HFFc6 (cell line): ENCODE measurements at places on chromosomes 11 and 22. TPM values are rescaled to one million over a fixed set of nuclear protein-coding genes. Genes with fewer than 3 reads are reported as not detected.

GRCh38 chr22:37484480-37485394 is 1.4 kb downstream of the MFNG start:
- peaks cover 24% of the 10 kb centered on the region for H3K27me3 ChIP-seq
- no peak overlapping the region for H3K4me3 ChIP-seq
- no peak overlapping the region for H3K27ac ChIP-seq
- DNase-seq, result no peak
- peaks cover 22% of the 10 kb centered on the region for H3K4me1 ChIP-seq
- H3K36me3 ChIP-seq, result no peaks in the 10 kb centered on the region

- DNase-seq, result no peak
- H3K4me1 ChIP-seq, result no peaks in the 10 kb centered on the region
- peaks cover 9% of the 10 kb centered on the region; the same call in 1 of the 2 replicates for H3K36me3 ChIP-seq
- H3K27me3 ChIP-seq, result peaks cover 58% of the 10 kb centered on the region
Observed at GRCh38 chr11:76277298-76278175, 71.2 kb upstream of the WNT11 start.

- no peaks in the 10 kb centered on the region; the same call in 1 of the 2 replicates for H3K36me3 ChIP-seq
- DNase-seq, result no peak
- no peak overlapping the region for H3K4me3 ChIP-seq
- no peak overlapping the region for H3K27ac ChIP-seq
- H3K4me1 ChIP-seq, result peaks cover 13% of the 10 kb centered on the region
- H3K27me3 ChIP-seq, result peaks cover 8% of the 10 kb centered on the region
Observed at GRCh38 chr22:24948356-24949202, 2.1 kb upstream of the LHFPL7 start.

- H3K36me3 ChIP-seq, result no peaks in the 10 kb centered on the region
- H3K4me1 ChIP-seq, result no peaks in the 10 kb centered on the region
- no peak overlapping the region for H3K27ac ChIP-seq
- no peak overlapping the region for H3K4me3 ChIP-seq
Observed at GRCh38 chr22:20607157-20607907, 99.9 kb downstream of the MED15 start.

The OR2AT4 gene
- total RNA-seq, result not detected in 2 replicates

- no peak for DNase-seq
- peaks cover 3% of the 10 kb centered on the region; the same call in 1 of the 2 replicates for H3K27me3 ChIP-seq
- H3K4me1 ChIP-seq, result peaks cover 19% of the 10 kb centered on the region
- H3K27ac ChIP-seq, result peak overlapping the region; percentile 45
Observed at GRCh38 chr22:23278883-23279675, 98.8 kb downstream of the BCR start.
